Amniotic stem cell (primary cell): ENCODE measurements at places on chromosomes 4 and X.

GRCh38 chr4:98891478-98892337, 37.2 kb downstream of the EIF4E start:
- DNase-seq: no peak

- DNase-seq: no peak
These were observed 1.1 kb upstream of the MRPL1 start for GRCh38 chr4:77861495-77861894.

DNA sequence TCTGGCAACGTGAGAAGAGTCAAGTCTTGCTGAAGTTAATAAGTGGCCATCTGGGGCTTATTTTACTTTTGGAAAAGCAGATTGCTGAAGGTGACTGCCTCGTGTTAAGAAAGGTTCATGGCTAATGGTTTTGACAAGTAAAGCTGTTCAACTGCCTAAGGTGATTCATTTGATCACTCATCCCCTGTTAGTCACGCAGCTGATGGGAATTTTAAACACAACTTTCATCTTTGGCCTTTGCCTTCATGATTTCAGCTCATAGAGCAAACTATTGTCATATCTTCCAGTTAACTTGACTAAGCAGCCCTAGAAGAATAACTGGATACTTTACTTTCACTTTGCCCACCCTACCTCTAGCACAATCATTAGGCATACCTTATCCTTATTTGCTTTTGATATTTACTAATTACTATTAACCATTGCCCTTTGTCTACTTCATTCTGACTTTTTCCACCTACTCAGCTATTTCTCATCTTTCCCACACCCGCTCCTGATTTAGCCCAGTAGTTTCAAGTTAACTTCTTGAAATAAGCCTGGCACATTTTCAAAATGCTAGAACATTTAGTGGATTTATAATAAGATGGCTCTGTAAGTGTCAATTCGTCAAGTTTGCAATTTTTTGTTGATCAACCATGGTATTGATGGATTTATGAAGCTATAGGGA, 170.6 kb upstream of the S100G start:
- DNase-seq: no peak

DNA sequence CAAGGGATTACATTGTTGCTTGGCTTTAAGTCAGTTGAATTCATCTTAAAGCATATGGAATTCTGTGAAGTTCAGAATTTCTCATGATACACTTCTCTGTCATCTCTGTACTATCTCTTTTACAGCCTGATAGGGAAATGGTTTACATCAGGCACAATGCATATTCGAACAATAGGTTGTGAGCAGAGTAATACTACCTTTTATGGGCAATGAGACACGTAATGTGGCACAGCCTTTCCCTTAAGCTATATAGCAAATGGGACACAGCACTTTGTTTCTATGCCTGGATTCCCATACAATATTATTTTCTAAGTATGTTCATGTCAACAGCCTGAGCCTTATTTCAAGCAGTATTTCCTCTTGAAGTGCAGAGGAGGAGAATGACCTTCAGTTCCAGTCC, 58.4 kb downstream of the SYNPO2 start:
- no peak for DNase-seq

- DNase-seq: no peak
These were observed 58.3 kb downstream of the MID1IP1 start for GRCh38 chrX:38859602-38860001.

GRCh38 chr4:185800266-185800945, 11.6 kb downstream of the SORBS2 start:
- DNase-seq: no peak

DNA sequence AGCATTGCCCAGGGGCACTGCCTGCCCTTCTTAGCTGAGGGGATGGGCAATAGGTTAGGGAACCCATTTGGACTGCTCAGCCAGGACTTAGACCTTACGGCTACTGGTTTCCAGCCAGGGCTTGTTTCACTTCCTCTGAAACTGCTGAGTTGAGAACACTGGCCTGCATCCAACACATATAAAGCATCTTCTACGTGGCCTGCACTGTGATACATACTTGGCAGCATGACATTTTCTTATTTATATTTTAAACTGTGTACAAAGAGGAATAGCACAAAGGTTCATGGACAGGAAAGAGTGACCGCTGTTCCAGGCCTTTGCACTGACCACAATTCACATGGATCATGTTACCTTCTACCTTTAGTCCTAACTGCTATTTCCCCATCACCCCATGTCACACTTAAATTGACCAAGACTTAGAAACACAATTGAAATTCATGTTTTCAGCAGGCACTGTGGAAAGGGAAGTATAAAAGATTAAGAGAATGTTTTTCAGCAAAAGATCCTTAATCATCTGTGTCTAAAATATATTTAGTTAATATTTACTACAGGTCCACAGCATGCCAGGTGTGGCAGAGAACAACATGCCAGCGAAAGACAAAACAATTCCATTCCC, 43.7 kb downstream of the NLGN4X start:
- no peak for DNase-seq

- peak; percentile 90 for DNase-seq
These were observed 345.4 kb upstream of the GATB start for GRCh38 chr4:152106113-152106763.

- no peak for DNase-seq
These were observed 40.3 kb downstream of the HSPA4L start for GRCh38 chr4:127822430-127822829.

DNA sequence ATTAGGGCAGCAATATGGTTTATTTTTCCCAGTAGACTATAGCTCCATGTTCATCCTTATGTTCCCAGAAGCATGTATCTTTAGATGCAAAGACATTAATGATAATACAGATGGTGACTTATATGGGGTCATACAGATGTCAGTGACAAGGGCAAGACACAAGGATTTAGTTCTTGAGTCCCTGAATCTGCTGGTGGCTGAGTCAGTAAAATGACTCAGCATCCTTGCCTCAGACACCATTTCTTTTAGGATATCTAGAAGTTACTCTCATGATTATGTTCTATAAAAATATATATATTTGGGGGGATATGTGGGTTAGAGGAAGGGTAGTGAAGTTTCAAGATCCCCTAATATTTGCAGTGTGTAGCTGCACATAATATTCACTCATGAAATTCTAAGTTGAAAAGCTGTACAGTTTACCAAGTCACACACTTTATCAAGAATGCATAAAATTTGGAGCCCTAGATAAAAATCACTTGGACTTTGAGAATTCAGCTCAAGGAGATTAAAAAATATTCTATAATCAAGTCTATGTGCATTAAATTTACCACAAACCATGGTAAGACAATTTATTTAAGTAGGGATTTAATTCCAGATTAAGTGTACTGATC, 101.9 kb downstream of the LNX1 start:
- no peak for DNase-seq

DNA sequence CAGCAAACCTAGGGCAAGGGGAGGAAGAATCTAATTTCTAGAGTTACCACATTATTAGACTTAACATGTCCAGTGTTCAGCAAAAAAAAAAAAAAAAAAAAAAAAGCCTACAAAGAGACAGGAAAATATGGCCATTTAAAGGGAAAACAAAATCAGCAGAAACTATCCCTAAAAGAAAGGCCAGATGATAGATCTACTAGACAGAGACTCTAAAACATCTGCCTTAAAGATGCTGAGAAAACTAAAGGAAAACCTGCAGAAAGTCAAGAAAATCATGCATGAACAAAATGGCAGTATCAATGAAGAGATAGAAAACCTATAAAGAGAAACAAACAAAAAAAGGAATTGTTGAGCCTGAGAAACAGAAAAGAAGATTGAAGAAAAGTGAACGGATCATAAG, 43.8 kb downstream of the NELFA start:
- no peak for DNase-seq

DNA sequence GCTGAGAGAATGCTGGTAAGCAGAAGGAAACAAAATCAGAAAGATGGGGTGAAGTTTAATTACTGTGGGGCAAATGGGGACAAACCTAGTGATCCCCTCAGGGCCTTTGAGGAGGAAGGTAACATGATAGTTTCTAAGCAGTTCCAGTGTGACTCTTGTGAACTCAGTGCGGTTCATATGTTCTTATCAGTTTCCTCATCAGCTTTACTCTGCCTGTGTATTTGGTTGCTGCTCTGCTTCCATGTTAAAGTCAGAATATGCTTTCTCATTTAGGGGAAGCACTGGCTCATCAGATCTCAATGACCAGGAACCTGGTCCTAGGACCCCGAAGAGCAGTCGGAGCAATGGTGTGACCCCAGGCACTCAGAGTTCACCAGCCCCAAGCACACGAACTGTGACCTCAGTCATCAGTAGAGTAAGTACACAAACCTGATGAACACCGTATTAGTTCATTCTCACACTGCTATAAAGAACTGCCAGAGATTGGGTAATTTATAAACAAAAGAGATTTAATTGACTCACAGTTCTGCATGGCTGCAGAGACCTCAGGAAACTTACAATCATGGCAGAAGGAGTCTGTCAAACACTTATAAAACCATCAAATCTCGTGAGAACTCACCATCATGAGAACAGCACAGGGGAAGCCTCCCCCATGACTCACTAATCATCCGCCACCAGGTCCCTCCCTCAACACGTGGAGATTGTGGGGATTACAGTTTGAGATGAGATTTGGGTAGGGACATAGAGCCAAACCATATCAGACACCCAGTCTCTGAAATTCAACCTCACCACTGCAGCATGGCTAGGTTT, 83.0 kb downstream of the SYTL5 start:
- DNase-seq: no peak

DNA sequence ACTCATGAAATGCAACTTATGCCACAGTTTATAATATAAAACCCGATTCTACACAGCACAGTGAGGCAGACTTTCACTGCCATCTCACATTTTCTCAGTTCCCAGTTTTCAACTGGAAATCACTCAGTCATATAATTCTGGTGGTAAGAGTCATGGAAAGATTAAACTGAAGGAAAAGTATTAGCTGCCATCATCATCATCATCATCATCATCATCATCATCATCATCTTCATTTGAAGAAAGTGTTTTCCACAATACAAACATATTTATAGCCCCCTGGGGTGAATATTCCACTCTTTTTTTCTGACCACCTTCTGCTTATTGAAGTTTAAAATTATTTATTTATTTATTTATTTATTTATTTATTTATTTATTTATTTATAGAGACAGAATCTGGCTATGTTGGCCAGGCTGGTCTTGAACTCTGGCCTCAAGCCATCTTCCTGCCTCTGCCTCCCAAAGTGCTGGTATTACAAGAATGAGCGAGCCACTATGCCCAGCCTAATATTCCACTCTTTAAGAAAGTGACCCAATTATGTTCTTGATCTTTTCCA, 6.0 kb upstream of the UBQLN2 start:
- DNase-seq: no peak
